Activated CD4-positive, alpha-beta T cell treated with anti-CD3 and anti-CD28 coated beads, Interleukin-10, Interleukin-2, amounts not matched to agents 100 ng/mL and 50 ng/mL, durations not matched to agents 16 hours and 8 hours (primary cell): ENCODE measurements at places on chromosomes 12 and 14.
A peak's percentile ranks its signal among the peaks of the same experiment; 100 is the strongest.

- DNase-seq = peak; percentile 34
Observed at GRCh38 chr14:88233915-88234314, 89.2 kb downstream of the KCNK10 start.

DNA sequence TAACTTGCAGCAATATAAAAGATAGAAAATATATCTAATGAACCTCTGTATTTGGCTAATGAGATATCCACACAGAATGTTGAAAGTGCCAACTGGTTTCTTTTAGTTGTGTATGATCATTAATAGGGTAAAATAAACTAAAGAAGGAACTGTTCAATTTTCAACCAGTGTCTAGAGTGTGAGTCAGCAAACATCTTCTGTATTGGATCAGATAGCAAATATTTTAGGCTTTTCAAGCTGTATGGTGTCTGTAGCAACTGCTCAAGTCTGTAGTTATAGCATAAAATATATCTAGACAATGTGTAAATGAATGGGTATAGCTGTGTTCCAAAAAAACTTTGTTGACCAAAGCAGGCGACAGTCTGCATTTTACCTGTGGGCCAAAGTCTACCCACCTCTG, 23.5 kb upstream of the NOVA1 start:
- DNase-seq = no peak

DNA sequence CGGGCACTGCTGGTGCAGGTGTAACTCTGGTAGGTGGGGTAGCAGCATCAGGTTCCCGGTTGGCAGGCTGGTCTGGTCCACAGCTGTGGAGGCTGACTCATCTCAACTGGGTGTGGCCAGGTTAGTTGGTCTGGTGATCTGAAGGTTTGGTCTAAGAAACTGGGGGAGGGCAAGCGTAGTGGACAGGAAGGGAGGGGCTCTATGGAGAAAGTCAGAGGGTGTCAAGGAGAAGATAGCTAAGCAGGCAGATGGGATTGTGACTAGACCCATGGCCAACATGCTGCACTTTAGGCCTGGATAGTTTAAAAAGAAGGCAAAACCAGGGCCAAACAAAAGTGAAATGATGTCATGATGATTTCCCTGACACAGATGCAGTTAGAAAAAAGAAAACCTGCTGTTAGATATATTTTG, 7.9 kb downstream of the TRIM9 start:
- no peak for DNase-seq

GRCh38 chr14:20811986-20812975, 9.6 kb upstream of the RNASE1 start:
- no peak for DNase-seq

GRCh38 chr12:85968606-85969005, 94.5 kb downstream of the NTS start:
- no peak for DNase-seq

DNA sequence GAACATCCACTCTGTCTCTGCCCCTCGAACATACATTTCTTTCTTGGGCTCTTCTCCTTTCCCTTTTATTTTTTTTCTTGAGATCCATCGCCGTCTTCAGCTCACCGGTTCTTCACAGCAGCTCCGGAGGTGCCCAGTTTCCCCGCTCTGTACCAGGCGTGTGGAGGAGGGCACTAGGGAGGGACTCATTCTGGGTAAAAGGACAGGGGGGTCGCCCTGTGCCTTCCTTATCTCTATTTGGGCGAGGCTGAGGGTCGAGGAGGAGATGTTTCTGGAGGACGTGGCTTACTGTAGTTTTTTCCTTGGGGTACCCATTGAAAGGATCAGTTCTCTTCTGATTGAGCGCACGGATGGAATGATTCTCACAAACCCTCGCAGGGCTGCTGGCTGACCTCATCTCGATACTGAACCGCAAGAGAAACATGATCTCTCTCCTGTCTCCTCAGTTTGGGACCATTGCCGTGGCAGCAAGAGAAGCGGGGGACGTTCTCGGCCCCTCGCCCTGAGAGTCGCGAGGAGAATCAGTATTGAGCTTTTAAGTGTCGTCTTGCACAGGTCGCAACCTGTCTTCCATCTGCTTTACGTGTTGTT, 386 bp downstream of the LIN52 start:
- DNase-seq = peak; percentile 73

DNA sequence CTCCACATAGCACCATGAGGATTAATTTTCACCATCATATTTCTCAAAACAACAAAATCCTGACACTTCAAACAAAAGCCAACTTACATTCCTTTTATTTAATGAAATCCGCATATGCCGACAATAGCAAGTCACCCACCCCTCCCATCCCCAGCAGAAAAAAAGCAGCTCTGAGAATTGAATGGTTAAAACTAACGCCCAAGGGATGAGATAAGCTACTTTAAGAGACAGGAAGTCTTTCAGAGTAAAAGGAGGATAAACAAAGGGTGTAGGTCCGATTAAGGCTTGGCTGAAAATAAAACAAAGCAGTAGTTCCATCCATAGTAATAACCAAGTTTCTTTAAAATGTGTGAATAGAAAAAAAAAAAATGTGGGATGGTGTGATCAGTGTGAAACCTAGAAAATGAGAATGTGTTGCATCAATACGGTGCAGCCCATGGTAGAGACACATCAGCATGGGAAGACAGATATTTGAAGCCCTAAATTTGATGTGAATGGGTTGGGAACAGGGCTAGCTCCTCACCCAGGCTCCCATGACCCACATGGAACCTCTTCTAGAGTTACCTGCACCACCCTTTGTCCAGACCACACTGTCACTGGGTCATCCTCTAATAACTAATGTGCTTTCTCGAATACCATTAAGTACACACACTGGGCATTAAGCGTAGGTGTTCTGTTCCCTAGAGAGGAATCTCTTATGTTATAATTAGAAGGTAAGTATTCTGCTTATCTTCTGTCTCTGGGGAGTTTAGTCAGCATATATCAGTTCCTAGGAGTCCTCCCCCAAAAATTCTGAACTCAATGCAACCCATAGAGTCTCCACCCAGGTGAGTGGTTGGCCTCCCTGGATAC, 31.7 kb downstream of the RTRAF start:
- peak; percentile 22 for DNase-seq

DNA sequence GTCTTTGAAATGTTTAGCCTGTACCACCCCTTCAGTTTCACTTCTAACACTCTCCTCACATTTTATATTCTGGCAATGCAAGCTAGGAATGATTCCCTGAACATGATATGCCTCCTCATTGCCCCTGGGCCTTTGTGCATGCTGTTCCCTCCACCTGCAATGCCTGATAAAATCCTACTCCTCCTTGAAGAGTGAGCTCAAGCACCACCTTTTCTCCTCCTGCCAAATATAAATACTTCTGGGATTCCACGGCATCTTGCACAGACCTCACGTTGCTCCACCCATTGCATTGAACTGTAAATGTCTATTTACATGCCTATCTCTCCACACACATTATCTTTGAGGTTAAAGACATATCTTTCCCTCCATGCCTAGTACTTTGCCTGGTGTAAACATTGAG, 21.1 kb downstream of the NKX2-1 start:
- no peak for DNase-seq

DNA sequence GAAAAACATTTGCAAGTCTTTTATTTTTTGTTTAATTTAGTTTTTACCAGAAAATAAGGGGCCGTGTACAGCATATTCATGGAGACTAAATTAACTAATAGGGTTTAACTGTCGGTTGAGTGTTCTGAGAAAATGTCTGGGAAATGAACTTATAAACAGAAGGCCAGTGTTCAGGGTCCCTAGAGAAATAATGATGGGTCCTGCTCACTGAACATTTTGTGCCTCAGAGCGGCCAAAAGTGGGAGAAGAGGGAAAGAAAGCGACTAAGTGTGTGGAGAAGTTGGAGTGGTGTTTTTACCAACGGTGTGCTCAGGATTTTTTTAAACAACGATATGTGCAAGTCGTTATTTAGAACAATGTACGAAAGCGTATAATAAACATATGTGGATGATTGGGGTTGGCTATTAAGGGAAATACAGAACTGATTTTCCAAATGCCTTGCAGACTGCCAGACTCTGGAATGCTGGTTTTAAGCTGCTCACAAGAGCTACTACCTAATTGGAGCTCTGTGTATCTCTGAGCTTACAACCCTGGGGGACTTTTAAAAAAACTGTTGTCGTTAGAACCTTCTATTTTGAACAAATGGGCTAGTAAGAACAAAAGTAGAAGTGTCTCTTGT, 166.7 kb downstream of the SLC38A4 start:
- no peak for DNase-seq

GRCh38 chr14:100834794-100835547, 9.1 kb downstream of the MEG3 start:
- DNase-seq = no peak

DNA sequence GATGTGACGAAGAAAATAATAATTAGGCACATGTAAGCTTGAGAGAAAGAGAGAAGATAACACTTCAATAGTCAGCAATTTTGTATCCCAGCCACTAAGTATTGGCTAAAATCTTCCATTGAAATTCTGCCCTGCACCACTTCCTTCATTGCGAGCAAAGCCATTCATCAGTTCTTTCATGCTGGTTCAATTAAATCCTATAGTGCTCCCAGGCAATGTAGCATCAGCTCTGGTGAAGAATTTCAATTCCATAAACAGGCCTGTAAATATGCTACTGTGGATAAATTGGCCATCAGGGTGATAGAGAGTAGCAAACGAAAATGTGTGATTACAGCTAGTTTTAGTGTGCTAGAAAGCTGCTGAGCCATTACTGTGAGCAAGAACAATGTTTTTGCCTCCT, 24.7 kb downstream of the RPL10L start:
- no peak for DNase-seq

DNA sequence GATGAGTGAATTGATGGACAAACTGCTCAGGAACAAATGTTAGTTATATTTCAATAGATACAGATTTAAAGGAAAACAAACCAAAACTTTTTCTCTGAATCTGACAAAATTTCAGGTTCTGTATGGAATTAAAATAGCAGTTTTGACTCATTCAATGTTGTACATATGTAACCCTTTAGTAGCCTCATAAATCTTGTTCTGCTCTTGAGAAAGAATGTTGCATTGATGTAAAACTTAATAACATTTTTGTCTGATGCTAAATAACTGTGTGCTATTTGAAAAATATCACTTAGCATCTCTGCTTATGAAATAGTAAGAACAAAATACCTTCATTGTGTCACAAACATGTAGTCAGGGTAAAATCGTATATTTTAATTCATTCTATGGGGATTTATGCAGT, 168.9 kb upstream of the NOVA1 start:
- DNase-seq = no peak

DNA sequence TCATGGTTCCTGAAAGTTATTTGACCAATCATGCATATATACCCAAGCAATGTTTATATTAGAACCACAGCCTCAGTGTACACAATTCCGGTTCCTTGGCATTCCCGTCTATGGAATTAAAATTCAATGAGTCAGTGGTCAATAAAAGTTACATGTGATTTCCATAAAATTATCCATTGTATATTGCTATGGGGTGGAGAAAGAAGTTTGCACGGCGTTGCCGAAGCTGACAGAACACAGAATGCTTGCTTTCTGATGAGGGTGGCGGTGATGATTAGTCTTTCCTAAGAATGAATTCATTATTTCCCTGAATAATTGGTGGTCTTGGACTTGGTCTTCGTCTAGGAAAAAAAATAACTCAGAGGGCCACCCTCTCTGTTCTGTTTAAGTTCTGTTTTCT, 214.1 kb downstream of the ANO2 start:
- DNase-seq = no peak
